ENCODE measurements at places on chromosomes 1 and 21. TPM values are rescaled to one million over a fixed set of nuclear protein-coding genes. Genes with fewer than 3 reads are reported as not detected.

- DNase-seq: no peak
Measured at GRCh38 chr1:34369701-34370455, 193.2 kb downstream of the C1orf94 start.

DNA sequence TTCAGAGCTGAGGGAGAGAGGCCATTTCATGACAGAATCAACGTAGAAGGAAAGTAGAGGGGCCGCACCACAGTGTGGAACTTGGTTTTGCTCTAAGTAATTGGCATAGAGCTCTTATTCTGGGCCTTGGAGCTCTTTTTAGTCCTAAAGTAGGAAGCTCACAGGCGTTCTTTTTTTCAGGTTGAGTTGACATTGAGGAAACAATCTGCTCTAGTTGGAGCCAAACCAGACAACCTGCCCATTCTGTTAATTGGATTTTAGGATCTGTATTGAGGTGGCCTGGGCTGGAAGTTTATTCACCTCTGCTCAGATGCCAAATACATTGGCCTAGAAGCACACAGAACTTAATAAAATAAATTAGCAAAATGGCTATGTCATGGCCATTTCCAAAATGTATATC lies 1093.9 kb downstream of the ADGRL2 start:
- no peak for DNase-seq

DNA sequence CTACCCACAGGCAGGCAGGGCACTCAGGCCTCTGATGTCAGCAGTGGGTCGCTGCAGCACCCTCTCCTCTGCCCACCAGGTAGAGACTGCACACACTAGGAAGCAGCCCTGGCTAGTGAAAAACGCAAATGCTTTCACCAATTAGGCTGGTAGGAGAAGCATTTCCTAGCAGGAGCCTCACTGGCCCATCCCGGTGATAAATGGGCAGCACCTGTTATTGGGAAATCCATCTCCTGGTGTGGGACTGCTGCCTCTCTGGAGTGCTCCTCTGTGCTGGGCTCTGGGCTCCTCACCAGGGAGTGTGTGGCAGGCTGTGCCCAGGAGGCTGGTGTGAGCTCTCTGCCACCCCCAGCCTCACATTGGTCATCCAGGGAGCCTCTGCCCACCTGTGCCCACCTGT lies 28.6 kb downstream of the LRP8 start:
- no peak for DNase-seq

DNA sequence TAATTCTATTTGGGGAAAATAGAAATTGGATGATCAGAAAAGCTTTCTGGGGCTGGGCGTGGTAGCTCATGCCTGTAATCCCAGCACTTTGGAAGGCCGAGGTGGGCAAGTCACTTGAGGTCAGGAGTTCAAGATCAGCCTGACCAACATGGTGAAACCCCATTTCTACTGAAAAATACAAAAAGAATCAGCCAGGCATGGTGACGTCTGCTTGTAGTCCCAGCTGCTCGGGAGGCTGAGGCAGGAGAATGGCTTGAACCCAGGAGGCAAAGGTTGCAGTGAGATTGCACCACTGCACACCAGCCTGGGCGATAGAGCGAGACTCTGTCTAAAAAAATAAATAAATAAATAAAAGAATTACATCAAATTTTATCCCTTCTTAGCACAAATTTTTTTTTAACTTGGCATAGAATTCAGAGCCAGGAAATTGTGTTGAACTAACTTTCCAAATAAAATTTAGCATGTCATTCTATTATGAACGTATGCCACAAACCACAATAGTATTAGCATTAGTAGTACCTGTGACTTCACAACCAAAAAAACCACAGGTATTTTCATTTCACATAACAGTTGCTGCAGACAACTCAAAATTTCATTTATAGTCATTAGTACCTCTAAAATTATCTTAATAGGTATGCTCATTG lies 4.5 kb upstream of the ANKRD13C start:
- DNase-seq: no peak

GRCh38 chr1:31951276-31951675 lies 13.1 kb upstream of the PTP4A2 start:
- no peak for DNase-seq

- no peak for DNase-seq
Measured at GRCh38 chr1:95948023-95948422, 714.0 kb downstream of the RWDD3 start.

DNA sequence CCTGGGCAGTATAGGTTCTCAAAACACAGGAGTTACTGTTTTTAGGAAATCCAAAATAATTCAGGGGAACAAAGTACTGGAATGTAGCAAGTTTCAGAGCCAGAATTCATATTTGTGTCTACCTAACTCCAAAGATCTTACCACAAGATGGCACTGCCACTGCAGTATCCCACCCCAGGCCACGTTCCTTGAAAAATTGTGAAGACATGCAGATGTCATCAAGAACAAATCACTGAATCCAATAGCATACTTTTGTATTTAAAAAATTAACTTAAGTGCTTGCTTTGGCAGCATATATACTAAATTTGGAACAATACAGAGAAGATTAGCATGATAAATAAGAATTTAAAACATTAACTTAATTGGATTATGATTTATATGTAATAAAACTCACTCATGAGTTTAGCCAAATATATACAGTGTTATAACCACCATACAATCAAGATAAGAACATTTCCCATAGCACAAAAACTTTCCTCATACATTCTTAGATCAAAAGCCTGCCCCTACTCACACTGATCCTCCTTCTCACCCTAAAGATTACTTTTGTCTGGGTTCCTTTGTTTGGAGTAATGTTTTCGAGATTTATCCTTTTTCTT lies 209.9 kb downstream of the FAF1 start:
- no peak for DNase-seq

DNA sequence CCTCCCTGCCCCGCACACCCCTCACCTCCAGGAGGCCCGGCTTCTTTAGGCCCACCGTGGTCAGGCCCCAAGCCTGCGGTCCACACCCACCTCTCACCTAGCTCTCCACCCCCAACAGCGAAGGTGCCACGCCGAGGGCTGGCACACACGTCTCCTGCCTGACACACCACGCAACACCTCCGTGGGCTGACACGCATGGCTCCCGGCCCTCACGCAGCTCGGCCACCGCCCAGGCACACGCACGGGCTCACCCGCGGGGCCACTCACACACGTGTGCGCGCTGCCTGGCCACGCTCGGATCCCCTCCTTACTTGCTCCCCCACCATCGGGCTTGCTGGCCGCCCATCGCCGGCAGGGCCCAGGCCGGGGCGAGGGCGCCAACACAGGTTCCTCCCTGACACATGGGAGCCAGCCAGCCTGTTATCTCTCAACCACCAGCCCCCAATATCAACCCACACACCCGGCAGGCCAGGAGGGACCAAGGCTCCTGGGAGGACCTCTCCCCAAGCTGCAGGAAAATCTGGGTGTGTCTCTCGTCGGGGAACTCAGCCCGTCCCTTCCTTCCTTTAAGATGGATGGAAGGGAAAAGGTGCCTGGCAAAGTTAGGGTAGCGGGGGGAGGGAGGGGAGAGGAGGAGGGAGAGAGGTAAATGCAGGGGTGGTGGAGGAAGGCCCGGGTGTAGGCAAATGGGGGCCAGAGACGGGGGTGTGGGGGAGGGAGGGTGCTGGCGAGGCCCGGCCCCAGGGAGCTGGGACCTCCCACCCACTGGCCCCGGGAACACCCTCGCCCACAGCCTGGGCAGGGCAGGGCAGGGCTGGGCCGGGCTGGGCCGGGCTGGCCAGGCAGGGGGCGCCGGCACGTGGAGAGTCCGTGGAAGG lies 546 bp downstream of the ELOVL1 start:
- DNase-seq: peak; percentile 43

GRCh38 chr1:51203121-51203873 lies 32.8 kb upstream of the RNF11 start:
- no peak for DNase-seq

GRCh38 chr1:166675213-166675612 lies 164.1 kb upstream of the POGK start:
- DNase-seq: no peak

The SMCP gene
- total RNA-seq: not detected

The LCE3A gene
- total RNA-seq: not detected

The SRGAP2 gene
- total RNA-seq: 40.8 TPM

The AIM2 gene
- total RNA-seq: 1.8 TPM

The CRYZL1 gene
- 29.6 TPM for total RNA-seq

The RGS18 gene
- not detected for total RNA-seq

Data from activated naive CD8-positive, alpha-beta T cell treated with anti-CD3 and anti-CD28 coated beads for 36 hours (primary cell).